Stimulated activated CD4-positive, alpha-beta T cell treated with anti-CD3 and anti-CD28 coated beads, Interleukin-2, amount 100 ng/mL, for 4 hours (primary cell): ENCODE measurements at places on chromosomes 11 and 22.

DNA sequence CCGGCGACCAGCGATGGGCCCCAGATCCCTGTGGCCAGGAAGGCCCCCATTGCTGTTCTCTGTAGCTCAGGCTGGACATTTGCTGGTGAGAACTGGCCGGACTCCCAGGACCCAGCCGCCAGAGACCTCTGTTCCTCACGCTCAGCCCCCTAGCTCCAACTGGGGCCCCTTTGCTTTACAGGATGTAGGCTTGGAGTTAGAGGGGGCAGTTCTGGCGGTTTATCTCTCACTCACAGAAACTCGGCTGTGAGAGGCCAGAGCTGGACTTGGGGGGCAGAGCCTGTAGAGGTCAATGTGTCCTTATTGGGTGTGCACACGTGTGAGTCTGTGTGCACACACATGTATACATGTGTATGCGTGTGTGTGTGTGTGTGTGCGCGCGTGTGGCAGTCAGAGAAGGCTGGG lies 502 bp downstream of the SMIM38 start:
- no peak for DNase-seq

DNA sequence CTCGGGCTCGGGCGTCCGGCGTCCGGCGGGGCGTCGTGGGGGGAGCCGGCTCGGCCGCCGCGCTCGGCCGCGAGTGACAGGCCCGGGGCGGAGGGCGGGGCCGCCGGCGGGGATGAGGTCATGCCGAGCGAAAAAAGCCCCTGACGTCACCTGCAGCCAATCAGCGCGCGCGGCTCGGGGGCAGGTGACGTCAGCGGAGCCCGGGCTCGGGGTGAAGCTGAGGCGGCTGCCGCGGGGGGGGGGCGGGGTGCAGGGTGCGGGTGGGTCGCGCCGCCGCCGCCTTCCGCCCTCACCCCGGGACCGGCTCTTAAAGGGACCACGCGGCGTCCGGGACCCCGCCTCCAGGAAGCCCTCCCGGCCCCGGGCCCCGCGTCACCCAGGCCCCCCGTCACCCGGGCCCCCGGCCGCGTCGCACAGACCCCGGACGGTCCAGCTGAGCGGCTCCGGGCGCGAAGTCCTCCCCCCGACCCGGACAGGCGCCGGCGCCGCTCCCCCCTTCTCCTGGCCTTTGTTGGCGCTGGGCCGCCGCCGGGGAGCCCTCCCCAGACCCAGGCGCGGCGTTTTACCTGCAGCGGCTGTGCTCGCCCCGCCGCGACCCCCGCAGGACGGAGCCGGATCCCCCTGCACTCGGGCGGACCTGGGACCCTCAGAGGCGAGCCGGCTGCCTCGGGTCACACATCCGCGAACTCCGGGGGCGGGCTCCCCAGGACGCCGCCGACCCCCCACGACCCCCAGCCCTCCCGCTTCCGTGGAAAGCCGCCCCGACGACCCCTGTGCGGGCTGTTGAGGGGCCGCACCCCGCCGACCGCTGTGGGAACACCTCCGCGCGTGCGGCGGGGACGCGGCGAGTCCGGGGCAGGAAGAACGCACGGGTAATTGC lies at the start of gene DUSP8:
DUSP8 (minus strand) TSS at position 75 of the 880 bp plus-strand sequence. CDS start 6,445 bp downstream, outside the sequence.
- DNase-seq, result peak; percentile 93

GRCh38 chr11:111986589-111986988 lies 38.6 kb upstream of the DLAT start:
- no peak for DNase-seq

DNA sequence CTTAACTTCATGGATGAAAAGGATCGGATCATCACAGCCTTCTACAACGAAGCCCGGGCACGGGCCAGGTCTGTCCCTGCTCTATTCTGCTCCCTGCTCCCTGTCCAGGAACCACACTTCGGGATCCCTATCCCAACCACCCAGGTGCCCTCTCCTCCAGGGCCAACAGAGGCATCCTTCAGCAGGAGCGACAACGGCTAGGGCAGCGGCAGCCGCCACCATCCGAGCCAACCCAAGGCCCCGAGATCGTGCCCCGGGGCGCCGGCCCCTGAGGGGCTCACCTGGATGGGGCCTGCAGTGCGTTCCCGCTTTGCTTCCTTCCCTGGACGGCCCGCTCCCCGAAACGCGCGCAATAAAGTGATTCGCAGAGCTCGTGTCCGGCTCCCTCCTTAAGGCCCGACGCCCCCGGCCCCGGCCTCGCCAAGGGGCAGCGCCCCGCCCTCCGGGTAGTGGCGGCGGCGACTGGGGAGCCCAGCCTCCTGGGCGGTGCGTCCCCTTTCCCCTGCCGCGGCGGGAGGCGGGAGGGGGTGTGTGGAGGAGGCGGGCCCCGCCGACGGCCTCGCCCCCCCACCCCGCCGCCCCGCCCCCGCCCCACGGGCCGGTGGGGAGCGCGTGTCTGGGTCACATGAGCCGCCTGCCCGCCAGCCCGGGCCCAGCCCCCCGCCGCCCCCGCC lies at the start of gene VEGFB:
VEGFB (plus strand) TSS at position 672 of the 674 bp plus-strand sequence. CDS start 250 bp downstream, outside the sequence.
- peak; percentile 69 for DNase-seq

GRCh38 chr11:101880222-101880621 lies 34.6 kb upstream of the CEP126 start:
- DNase-seq, result no peak

GRCh38 chr22:39092111-39092862 lies 4.8 kb upstream of the APOBEC3H start:
- no peak for DNase-seq

DNA sequence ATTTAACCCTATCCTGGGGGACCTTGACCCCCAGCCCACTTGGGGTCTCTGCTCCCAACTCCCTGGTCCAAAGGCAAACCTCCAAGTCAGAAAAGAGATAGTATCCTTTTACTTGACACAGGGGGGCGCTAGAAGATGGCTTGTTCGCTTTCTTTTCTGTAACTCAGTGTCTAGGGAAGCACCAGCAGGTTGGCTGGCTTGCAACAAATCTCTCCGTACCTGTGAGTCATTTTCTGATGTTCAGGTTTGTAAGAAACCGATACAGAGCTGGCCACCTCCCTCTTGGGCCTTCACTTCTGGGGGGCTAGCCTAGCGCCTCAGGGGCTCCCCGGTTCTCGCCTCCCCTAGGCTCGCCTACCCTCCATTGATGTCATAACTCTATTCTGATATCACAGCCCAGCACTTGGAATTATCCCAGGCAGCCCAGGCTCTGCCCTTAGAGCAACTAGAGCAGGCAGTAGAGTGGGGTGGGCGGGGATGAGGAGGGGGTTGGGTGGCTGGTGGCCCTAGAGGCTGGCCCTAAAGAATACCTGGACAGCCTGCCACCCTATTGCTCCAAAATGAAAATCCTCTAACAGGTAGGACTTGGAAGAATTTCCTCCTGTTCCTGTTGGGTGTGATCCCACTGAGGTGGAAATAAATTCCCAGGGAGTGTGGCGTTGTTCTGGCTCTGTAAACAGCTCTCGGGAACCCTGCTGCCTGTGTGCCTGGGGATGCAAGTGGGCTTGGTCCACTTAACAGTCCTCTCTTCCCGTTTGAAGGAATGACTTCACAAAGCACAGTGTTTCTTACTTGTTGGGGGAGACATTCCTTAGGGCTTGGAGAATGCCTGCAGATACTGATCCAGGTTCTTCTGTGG lies 69.4 kb downstream of the OSBP2 start:
- DNase-seq, result peak; percentile 47

DNA sequence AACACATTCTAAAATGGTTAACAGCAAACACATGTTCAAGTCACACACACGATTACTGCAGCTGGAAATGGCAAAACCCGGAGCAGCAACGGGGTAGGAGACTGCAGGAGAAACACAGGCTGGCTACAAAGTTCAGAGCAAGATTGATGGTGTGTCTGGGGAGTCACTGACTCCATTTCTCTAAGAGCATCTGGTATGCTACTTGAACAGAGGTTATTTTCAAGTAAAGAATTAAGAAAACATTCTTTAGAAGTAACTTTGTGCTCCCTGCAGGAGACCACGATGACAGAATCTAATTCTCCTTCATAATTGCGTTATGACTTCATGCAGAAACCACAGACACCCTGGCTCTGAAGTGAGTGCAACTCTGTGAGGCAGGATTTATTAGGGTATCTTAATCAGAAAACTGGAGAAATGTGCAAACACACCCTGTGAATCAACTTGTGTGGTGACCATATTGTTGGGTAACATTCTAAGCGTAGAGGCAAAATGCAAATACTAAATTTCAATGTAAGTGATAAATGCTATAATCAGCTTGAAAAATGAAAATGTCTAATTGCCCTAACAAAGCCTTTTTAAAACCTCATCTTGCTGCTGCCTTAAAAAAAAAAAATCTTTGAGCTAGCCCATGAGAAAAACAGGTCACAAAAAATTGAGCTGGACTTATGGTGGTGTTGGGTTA lies 303.0 kb downstream of the CADM1 start:
- DNase-seq, result no peak

DNA sequence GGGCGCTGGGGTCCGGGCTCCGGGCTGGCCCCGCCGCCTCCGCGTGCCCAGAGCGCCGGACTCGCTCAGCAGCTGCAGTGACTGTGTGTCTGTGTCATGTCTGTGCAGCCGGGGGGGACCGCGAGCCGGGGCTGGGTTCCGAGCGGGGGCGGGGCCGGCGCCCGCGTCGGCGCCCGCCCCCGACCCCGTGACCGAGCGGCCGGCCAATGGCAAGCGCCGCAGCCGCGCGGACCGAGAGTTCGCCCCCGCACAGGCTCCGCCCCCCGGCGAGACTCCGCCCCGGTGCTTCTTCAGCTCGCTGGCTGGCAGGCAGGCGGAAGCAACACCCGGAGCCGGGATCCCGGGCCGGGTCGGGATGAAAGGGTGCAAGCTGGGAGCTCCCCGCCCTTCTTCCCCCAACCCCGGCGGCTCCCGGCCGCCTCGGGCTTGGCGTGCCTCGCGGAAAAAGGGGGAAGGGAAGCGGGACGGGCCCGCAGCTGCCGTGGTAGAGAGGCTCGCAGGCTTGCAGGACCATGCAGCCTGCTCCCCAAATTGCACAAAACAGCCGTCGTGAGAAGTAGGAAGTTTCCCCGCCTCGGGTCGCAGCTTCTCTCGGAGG lies 750 bp upstream of the LARGE1 start:
- peak; percentile 86 for DNase-seq

GRCh38 chr22:35995348-35995747 lies 33.3 kb downstream of the RBFOX2 start:
- no peak for DNase-seq
